ENCODE measurements at places on chromosomes 5 and 9.

DNA sequence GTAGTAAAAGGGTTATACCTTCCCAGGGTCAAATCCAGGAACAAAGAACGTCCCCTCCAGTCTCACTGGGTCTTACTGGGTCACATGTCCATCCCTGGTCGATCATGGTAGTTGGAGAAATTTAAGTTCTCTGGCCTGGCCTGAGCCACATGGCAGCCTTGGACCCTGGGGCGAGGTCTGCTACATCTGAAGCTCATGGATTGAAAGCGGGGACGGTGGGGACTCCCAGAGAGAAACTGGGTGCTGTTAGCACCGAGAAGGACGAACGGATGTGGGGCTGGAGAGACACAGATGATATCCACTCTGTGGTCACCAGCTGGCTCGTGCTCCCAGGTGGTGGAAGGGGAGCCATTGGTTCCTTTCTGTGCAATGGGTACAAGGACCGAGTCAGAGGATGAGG lies 46.9 kb downstream of the TSPAN17 start:
- no peak for DNase-seq

DNA sequence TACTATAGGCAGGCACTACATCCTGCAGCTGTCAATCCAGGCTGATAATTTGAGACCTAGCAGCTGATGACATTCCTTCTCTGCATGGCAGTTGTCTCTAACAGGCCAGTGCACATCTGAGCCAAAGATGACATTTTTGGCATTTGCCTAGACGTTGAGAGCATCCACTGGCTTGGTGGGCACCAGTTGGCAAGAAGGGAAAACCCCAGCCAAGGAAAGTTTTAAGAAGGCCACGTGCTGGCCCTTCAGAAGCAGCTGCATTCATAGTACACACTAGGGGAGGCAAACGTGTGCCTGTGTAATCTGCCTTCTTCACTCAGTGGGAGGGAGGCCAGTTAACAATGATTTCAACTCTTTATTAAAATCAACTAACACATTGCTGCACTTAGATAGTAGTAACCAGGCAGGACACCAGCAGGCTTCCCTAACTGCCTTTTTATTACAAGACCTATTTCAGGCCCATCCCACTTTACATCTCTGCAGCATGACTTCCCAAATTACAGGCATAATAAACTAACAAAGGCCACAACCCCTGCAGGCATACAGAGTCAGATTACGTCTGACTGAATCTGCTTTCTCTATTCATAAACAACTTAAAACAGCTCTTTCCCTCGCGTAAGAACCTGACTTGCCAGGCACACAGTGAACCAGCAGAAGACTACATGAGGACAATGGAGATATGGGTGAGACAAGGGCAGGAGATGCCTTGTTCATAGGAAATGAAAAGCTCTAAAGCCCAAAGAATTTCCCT lies 576.3 kb downstream of the PDE4D start:
- peak; percentile 64 for DNase-seq

DNA sequence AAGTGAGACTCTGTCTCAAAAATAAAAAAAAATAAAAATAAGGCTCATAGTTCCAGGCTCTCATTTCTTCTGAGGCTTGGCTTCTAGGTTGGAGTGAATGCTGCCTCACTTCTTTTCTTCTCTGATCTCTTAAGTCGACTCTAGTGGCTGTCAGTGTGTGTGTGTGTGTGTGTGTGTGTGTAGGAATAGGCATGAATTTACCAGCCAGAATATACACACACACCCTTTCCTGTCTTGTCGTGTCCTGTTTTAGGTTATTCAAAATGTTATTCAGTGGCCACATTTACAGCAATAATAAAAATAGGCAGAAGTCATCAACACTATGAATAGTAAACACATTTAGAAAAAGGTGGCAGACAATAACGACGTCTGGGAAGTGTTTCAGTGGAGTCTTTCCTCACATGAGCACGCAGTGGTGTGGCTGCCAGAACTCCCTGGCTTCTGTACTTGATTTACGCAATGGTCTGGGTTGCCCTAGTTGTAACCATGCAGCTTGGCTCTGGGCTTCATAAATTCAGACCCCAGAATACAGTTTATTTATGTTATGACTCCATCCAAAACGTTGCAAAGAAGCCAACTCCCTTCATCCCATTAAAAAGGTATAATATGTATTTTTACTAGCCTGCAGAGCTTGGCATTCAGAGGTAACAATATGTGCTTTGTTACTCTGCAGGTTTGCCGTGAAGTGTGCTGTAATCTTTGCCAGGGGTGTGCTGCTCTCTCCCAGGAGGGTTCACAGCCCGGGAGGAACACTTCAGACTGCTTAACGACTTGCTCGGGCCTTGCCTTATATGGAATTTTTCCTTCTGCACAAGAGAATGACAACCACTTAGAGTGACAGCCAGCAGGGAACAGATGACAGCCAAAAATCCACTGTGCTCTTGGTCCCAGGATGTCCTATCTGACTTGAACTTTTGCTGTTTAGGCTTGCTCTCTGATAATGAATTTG lies 34.4 kb upstream of the PALM2AKAP2 start:
- DNase-seq: peak; percentile 20

- no peak for DNase-seq
Observed at GRCh38 chr5:167769846-167770413, 521.5 kb upstream of the WWC1 start.

GRCh38 chr5:90473396-90474234 lies 956 bp downstream of the MBLAC2 start:
- DNase-seq: peak; percentile 70

DNA sequence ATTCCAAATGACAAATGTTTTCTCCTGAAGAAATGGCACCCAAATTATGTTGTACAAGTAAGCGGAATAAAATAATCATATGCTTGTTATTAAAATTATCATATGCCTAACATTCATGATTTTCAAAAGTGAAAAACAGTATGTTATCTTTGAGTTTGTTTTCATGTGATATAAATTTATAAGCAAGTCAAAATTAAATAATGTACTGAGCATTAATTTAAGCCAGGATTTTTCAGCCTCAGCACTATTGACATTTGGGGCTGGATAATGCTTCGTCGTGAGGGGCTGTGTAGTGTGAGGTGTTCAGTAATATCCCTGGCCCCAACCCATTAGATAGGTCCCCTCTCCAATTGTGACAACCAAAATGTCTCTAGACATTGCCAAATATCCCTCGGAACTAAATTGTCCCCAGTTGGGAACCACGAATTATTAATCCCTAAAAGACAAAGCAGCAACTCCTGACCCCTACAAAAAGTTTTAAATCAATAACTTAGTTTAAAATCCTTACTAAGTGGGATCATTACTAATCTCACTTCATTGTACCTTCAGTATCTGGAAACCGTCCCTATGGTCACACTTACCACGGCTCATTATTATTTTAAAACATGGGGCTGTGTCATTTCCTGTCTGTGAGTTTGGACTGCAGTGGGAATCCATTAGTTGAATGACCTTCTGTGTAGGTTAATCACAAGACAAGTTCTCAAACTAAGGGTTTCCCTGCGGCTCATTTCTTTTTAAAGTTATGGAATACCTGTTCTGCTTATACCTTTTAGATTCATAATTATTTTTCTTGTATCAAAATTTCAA lies 1.3 kb upstream of the NNT start:
- DNase-seq: peak; percentile 5

DNA sequence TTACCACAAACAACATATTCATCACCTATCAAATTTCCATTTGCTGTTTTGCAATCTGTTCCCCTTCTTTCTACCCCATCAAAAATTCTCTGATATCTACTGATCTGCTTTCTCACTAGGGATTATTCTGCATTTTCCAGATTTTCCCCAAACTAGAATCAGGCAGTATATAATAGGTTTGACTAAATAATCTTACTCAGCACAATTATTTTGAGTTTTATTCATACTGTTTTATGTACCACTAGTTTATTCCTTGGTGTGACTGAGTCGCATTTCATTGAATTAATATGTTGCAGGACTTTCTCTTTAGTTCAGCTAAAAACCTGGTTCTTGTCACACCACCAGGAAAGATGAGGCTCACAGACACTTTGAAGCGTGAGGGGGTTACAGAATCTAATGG lies 131.4 kb downstream of the CYLC2 start:
- no peak for DNase-seq

- no peak for DNase-seq
Observed at GRCh38 chr5:32283539-32284377, 29.0 kb downstream of the MTMR12 start.

- no peak for DNase-seq
Observed at GRCh38 chr9:25119041-25119440, 559.2 kb downstream of the TUSC1 start.

DNA sequence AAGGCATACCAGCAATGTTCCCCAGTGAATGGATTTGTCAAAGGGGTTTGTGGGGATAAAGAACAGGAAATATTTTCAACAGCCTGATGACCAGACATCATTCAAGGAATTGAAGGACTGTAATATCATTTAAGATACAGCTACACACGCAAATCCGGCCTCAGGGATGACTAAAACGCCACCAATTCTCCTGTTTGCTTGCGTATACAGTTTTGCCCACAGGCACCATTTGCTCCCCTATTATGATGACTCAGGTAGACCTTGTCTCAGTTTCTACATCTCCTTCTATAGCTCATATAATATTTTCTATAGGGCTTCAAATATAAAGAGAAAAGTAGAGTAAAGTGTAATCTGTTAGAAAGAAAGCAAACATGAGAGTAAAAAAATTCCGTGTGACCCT lies 29.7 kb upstream of the ITGA1 start:
- no peak for DNase-seq

DNA sequence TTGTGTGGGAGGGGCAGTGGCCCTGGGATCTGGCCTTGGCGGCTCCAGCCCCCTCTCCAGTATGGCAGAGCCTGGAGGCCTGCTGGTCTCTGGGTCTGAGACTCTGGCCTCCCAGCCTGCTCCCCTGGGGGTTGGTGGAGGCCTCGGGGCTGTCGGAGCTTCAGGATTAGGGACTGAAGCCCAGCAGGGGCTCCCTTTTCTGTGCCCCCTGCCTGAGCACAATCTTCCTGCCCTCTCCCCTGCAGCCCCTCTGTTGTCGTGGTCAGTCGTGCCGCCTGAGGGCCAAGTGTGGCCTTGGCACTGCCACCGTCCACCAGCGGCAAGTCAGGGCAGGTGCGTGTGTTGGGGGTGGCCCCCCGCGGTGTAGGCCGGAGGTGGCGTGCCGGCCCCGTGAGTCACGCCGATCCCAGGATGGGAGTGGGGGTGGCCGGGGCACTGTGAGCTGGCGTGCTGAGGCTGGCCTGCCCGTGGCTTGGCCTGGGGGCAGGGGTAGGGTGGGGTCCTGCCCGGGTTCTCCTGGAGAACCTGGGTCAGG lies 53.6 kb downstream of the RXRA start:
- no peak for DNase-seq

DNA sequence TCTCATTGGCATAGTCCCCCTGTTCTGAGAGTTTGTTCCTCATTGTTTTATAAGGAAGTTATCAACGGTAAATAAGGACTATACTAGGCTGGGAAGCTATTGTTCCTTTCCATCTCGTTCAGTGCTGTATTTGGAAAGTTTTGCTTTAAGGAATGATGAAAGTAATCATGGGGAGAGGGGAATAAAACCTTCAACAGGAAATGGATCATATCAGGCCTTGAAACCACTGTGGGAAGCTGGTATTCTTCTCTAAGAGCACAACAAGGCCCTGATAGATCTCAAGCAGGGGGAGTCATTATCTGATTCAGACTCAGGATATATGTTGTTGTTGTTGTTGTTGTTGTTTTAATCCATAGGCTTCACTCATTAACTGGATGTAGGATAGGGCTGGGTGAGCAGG lies 474.5 kb downstream of the ENC1 start:
- no peak for DNase-seq

Measured in large intestine (tissue), 12 donors.